Left hindlimb (tissue), 1 donor: ENCODE measurements at places on chromosomes 13 and 19.
A peak's percentile ranks its signal among the peaks of the same experiment; 100 is the strongest.

GRCh38 chr19:13979244-13979615, 26.9 kb downstream of the RFX1 start:
- DNase-seq, result peak; percentile 81

DNA sequence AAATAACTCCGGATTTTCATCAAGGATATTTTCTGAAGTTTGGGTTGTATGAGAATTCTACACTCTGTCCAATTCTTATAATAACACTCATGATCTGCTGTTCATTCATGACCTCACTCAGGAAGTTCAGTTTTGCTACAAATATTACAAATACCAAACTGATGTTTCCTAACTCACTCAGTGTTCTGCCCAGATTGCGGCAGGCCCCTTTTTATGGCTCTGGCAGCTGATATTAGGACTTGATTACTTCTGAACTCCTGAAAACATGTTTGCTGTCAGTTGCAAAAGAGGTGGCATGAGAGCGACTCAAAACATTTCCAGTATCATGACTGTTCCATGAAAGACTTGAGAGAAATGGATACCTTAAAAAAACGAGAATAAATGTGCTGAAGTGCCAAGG, 188.0 kb downstream of the RGCC start:
- DNase-seq, result peak; percentile 58

DNA sequence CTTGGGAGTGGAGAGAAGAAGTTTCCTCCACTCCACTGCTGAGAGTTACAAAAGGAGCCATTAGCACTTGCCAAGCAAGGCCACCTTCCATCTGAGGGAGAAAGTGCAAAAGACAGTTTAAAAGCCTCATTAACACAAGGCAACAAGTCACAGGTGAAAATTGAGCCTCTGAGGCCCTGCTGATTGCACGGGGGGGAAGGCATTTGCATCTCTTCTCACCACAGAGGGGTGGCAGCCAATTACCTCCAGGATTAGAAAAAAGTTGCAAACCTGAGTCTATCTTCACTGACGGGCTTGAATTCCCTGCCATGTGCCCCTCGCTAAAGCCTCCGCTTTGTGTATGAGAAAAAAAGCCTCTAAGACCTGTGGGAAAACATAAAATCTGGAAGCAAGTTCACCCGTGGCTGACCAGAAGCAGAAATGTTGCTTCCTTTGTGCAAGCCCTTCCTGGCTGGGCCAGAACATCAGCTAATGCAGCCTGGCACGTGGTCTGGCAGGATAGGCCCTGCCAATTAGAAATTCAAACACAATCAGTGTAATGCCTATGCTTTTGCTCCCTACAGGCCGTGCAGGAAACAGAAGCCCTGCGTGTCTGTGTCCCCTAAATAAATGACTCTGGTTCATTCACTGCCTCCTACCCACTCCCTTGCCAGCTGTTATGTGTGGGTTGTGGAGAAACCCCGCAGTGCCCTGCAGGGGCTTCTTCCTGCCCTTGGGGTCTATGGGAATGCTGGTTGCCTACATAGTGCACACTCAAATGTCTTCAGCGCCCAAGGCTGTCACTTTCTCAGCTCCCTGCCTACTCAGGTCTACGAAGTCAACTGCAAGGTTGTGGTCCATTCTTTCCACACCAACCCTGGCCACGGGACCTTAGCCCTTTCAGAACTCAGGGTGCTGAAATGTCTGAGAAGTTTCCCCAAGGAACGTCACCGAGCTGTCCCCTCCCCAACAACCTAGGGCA, 150.2 kb downstream of the UQCRFS1 start:
- DNase-seq, result no peak

- no peak for DNase-seq
Observed at GRCh38 chr19:30900051-30900450, 449.2 kb downstream of the TSHZ3 start.

- DNase-seq, result peak; percentile 87
Observed at GRCh38 chr13:112711528-112712265, 21.9 kb downstream of the ATP11A start.

- no peak for DNase-seq
Observed at GRCh38 chr13:52447354-52447753, 3.1 kb downstream of the VPS36 start.
